ENCODE measurements at places on chromosomes 2 and 18.
A peak's percentile ranks its signal among the peaks of the same experiment; 100 is the strongest.

GRCh38 chr18:48867978-48868377 lies 82.8 kb downstream of the SMAD7 start:
- no peak for DNase-seq

GRCh38 chr2:230258483-230258882 lies 32.9 kb downstream of the SP140 start:
- no peak for DNase-seq

DNA sequence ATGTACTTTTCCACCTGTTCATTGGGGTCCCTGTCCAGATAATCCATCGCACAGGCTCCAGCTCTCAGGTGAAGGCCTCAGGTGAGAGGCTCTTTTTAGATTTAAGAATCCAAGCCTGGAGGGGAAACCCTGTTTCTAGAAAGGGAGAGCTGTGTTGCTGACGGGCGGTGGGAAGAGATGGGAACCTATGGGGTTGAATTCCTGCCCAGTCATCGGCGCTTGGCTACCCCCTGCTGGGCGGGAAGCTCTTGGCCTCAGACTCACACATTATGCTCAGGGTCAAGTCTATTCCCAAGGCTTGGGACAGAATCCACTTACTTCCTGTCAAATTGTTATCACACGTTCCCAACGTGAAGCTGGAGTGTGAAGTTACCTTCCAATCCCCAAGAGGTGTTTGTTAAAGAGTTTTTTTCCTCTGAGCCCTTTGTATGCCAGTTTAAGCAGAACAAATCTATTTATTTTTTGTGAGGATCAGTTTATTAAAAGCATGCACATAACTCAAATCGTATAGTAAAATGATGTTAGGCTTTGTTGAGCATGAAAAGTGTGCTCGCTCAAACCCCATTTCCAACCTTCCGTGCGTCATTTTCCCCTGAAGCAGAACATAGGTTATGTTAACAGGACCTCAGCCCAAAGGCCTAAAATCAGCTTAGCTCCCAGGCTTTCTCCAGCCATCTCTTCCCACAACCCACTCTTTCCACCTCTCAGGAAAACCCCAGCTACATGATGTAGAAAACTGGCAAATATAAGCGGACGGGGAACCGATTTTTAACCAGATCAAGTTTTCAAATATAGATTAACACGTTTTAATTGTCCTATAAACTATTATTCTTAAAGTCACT lies 181.7 kb upstream of the ETAA1 start:
- DNase-seq, result peak; percentile 40

GRCh38 chr18:46311491-46311890 lies 207.3 kb downstream of the HAUS1 start:
- DNase-seq, result no peak

DNA sequence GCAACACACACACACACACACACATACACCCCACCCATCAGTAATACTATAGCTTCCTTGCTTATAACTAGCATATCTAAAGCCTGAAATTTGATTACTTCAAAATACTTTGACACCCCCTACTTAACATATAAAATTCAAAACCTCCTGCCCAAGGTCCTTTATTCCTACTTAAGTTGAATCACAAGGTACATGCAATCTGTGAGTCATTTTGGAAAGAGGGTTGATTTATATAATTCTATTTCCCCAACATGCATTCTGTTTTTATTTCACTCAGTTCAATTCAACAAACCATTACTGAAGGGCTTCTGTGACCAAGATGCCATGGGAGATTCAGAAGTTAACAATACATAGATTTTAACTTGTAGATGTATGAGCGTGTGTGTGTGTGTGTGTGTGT lies 420.7 kb downstream of the METTL4 start:
- DNase-seq, result no peak

DNA sequence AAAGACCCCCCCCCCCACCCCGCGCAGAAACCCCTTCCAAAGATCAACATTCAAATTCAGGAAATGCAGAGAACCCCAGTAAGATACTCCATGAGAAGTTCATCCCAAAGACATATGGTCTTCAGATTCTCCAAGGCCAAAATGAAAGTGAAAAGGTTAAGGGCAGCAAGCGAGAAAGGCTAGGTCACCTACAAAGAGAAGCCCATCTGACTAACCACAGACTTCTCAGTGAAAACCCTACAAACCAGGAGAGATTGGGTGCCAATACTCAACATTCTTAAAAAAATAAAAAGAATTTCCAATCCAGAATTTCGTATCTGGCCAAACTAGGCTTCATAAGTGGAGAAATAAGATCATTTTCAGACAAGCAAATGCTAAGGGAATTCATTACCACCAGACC lies 175.2 kb downstream of the RND3 start:
- no peak for DNase-seq

- DNase-seq, result no peak
Measured at GRCh38 chr2:69619725-69620124, 23.8 kb downstream of the AAK1 start.

GRCh38 chr2:224850081-224850480 lies 133.9 kb upstream of the CCDC195 start:
- DNase-seq, result peak; percentile 38

DNA sequence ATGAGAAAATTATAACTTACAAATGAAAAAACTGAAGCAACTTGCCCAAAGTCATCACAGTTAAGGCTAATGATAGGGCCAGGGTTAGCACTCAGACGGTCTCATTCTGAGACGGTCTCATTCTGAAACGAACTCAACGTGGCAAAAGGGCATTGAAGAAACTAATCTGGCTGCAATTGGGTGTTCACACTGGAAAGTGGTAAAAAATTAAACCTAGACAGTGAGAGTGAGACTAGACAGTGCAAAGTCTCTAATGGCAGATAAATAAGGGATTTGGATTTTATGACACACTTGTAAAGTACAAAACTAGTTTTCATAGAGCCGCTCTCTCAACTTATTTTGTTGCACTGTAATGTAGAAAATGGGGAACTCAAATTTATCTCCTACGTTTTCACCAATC lies 9.2 kb downstream of the LRPPRC start:
- DNase-seq, result no peak

GRCh38 chr2:231666171-231667095 lies 41.9 kb upstream of the PTMA start:
- peak; percentile 95 for DNase-seq

DNA sequence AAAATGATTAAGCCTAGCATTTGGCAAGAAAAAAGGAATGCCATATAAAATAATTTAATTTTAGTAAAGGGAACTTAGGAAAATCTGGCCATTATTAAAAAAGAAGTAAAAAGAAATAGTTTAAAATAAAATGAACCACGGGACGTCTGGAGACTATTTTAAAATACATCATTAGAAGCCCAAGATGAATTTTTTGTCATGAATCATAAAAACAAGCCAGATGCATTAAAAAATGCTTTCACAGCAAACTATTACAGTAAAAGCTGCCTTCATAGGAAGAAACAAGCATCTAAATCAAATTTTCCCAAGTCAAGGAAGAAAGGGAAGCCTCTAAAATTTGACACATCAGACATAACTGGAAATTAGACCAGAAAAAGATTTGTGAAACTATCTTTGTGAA lies 33.0 kb downstream of the COL5A2 start:
- DNase-seq, result no peak

GRCh38 chr2:15588329-15588919 lies 3.2 kb upstream of the DDX1 start:
- DNase-seq, result peak; percentile 75

GRCh38 chr2:190583507-190584337 lies 49.2 kb upstream of the NEMP2 start:
- no peak for DNase-seq

GRCh38 chr2:10433947-10434885 lies 13.9 kb downstream of the ODC1 start:
- no peak for DNase-seq

DNA sequence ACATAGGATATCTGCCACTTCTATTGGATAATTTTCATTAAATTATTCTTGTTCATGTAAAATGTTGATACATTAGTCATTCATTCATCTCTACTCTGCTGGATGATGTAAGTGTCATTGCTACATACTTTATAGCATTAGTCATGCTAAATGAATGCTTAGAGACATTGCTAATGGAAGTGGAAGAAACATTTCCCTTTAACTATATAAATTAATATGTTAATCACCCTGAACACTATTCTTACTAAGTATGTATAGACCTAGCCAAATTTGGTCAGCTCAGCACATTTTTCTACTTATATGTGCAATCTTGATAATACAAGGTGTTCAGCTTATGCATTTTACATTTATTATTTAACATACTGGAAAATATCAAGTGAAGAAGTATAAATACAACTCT lies 160.2 kb downstream of the DPP4 start:
- DNase-seq, result peak; percentile 13

DNA sequence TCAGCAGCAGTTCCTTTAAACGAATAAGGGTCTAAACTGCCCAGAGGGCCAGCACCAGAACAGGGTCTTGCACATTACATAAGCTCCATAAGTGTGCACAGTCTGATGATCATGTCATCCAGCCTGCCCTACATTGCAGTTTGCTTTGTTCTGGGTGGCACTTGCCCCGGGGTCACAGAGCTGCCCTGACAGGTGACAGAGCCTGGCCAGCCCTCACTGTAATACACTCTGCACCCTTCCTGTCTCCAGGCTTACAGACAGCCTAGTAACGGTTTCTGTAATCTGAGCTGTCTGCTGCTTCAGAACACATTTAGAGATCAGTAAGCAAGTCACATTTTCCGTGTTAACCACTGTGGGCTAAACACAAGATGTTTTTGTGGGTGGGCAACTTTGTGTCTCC lies 213.3 kb downstream of the FAM210A start:
- DNase-seq, result peak; percentile 15

GRCh38 chr18:57433482-57433881 lies 1.7 kb upstream of the ONECUT2 start:
- no peak for DNase-seq

DNA sequence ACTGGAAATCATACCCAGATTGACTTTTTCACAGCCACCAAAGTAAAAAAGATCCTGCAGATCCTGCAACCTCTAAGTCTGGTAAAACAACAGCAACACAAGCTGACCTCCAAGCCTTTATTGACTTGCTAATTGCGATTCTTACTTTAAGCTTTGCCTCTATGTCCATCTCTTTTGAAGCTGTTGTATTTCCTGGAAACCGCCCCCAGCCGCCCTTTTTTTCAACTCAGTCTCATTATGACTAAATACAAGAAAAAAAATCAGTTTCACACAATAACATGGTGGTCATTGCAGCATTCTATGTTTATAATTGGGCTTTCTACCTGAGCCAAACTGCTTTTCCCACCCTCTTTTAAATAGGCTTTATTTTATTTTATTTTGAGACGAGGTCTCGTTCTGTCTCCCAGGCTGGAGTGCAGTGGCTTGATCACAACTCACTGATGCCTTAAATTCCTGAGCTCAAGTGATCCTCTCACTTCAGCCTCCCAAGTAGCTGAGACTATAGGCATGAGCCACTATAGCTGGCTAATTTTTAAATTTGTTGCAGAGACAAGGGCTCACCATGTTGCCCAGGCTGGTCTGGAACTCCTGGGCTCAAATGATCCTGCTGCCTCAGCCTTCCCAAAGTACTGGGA lies 76.2 kb downstream of the MOGAT1 start:
- DNase-seq, result no peak

DNA sequence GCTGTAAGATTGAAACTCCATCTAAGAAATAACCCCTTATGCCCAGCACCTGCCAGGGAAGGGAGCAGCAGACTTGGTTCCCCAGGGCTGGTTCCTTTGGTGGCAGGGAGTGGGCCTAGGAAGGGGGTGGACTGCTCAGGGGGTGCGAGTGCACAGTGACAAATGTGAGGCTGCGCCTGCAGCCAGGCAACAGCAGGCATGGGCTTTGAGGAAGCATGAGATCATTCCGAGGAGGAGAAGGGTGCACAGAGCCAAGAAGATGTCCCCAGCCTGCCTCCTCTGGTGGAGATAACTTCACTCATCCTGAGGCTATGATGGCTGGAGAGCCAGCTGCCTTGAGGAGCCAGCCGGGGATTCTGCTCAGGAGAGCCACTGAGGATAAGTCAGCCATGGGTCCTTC lies 158.0 kb downstream of the CAPN13 start:
- DNase-seq, result no peak

GRCh38 chr2:28687640-28688385 lies 63.8 kb upstream of the PPP1CB start:
- no peak for DNase-seq

- no peak for DNase-seq
Measured at GRCh38 chr18:11962597-11962996, 18.7 kb upstream of the IMPA2 start.

DNA sequence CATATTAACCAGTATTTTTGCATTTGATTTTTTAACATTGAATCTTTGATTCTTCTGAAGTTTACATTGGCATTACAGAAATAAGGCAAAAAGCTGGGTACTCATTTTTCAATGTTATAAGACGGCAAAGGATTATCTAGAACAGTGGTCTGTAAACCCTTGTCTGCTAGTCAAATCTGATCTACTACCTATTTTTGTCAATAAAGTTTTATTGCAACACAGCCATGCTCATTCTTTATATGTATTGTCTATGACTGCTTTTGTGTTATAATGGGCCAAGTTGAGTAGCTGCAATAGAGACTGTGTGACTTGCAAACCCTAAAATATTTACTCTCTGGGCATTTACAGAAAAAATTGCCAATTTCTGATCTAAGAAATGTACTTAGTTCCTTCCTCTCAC lies 181.0 kb downstream of the PDE11A start:
- no peak for DNase-seq

GRCh38 chr2:6073191-6074088 lies 381.3 kb downstream of the SOX11 start:
- DNase-seq, result peak; percentile 52

- DNase-seq, result no peak
Measured at GRCh38 chr2:136767030-136767429, 1.7 kb downstream of the THSD7B start.

GRCh38 chr18:31438402-31438801 lies 9.1 kb upstream of the DSG3 start:
- DNase-seq, result no peak

DNA sequence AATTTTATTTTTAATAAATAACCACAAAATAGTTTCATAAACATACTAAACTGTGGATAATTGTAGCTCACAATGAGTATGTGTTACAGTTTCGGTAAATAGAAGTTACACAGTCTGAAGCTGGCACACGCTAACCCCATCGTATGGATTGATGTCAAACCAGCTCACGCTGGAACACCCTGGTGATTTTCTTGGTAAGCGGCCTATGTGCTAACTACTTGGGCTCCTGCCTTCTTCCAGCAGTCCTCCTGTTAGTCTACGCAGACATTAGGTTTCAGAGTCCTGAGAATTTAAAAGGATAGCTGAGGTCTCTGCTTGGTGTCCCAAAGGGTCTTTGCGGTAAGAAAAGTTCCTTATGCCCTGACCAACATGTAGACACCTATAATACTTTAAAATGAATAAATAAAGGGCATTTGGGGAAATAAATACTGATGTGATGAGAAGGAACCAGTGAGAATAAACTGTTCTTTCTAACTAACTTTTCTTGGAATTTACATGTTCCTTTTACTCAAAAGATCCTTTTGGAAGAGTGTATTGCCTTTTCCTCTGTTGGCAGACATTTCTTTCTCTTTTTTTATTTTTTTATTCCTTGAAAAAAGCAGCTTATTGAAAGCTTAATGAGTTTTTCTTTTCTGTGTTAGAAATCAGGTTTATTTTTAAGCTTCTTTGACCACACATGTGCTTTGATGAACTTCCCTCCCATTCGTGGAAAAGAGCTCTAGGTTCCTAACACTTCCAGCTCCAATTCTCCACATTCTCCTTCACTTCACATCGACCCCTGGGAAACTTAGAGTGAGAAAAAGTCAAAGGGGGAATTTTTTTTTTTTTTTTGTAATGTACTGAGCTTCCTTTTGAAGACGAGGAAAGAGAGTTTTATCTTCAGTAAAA lies 322.2 kb downstream of the IRS1 start:
- peak; percentile 11 for DNase-seq

Measured in adipocyte (in vitro differentiated cells).